ENCODE measurements at places on chromosomes 1 and 21. TPM values are rescaled to one million over a fixed set of nuclear protein-coding genes. Genes with fewer than 3 reads are reported as not detected.

MTARC1 gene
- total RNA-seq = 4.5 TPM

MATN1 gene
- 0.34 TPM for total RNA-seq

PCSK9 gene
- 0.53 TPM for total RNA-seq

WNT9A gene
- total RNA-seq = 4.1 TPM

- DNase-seq = peak; percentile 54
Observed at GRCh38 chr1:226821719-226822085, 48.7 kb upstream of the PSEN2 start.

DNA sequence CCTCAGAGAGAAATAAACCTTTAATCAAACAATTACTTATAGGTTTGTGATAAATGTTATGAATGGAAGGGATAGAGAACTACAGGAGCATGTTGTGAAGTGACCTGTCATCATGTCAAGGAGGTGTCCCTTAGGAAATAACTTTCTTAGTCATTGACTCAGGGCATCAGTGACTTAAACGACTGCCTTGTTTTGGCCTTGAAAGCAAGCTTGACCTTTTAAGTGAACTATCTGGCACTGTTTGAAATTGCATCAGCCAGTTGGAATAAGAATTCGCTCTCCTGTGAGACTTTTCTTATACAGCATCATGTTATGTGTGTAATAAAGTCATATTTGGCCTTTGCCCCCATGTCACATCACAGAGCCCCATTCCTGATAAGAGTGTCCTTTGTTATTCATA is 30.9 kb downstream of the LRRC8B start:
- DNase-seq = no peak

DNA sequence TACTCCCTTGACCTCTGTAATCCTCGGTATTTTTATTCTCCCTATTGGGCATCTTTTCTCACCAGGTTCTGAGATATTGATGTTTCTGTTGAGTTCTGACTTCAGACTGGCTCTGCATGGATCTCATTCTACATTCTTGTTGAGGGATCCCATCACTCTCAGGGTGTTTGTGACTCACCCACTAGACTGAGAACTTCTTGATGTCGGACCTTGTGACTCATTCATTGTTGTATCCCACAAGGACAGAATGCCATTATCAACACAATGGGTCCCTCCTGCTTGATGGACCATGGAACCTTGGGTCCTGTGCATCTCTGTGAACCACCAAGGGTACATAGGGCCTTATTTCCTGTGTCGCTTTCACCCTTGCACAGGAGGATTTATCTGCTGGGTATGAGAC is 174.1 kb downstream of the PBX1 start:
- peak; percentile 84 for DNase-seq

DNA sequence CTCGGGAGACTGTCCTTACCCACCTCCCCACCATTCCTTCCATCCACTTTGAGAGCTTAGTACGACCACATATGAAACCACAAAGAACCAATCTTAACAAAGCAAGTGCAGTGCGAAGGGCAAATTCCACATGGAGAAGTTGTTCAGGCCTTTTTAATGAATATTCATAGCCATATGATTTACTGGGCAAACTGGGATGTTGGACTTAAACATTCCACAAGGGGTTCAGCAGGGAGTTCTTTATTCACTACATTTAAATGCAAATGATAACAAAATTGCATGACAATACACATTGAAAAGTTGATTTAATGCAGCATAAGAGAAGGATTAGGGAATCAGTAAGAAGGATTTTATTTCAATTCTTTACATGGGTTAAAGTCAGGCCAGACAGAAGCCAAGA is 14.7 kb downstream of the NMNAT2 start:
- no peak for DNase-seq

GRCh38 chr1:76084029-76084627 is 9.6 kb downstream of the ST6GALNAC3 start:
- no peak for DNase-seq

DNA sequence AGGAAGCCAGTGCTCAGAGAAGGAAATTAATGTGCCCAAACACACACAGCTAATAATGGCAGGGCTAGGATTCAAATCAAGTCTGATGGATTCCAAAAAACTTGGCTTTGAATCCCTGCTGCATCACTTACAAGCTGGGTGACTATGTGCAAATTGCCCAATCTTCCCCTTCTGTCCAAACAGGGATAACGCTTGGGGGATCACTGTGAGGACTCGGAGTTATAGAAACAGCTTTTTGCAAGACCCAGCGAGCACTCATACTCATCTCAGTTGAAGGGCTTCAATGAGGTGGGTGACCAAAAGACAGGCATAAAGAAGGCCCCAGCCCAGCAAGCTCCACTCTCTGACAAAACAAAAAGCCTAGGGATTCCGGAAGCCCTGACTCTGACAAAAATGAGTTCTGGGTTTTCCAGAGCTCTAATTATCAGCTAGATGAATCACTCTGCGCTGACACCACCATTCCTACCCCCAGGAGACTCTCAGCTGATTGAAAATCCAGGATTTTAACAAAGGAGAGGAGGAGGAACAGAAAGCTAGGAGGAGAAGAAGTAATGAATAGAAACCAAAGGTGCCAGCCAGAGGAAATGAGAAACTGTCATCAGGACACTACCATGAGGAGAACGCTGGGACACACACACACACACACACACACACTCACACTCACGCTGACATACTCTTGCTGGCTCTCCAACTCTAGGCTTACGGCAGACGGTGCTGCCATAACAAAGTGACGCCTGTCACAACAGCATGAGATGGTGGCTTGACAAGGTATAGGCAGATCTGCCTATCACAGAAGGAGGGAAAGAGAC is 1.6 kb upstream of the STK40 start:
- peak; percentile 80 for DNase-seq

GRCh38 chr1:58363585-58363984 is 182.9 kb downstream of the OMA1 start:
- DNase-seq = no peak

DNA sequence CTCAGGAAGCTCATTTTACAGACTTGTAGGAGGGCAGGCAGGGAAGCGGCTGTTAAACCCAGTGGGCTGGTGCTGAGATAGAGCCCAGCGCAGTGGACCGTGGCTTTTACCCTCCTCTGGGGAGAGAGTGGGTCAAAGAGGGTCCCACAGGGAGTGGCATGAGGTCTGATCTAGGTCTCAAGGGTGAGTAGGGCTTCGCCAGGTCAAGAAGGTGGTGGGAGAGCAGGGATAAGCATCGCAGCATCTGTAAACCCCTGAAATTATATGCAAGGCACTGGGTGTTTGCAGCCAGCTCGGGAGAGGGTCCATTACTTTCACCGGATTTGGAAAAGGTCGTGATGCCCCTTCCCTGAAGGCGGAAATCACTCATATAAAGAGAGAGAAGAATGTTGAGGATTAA is 89.1 kb downstream of the ZSCAN20 start:
- no peak for DNase-seq

- DNase-seq = peak; percentile 95
Observed at GRCh38 chr21:45427331-45428271, 22.6 kb downstream of the COL18A1 start.

Measured in astrocyte (in vitro differentiated cells and primary cell).